Stimulated activated CD4-positive, alpha-beta T cell treated with anti-CD3 and anti-CD28 coated beads, Interleukin-12 subunit alpha, Interleukin-12 subunit beta, amount 100 ng/mL, for 48 hours (primary cell): ENCODE measurements at places on chromosomes 1 and 21.

DNA sequence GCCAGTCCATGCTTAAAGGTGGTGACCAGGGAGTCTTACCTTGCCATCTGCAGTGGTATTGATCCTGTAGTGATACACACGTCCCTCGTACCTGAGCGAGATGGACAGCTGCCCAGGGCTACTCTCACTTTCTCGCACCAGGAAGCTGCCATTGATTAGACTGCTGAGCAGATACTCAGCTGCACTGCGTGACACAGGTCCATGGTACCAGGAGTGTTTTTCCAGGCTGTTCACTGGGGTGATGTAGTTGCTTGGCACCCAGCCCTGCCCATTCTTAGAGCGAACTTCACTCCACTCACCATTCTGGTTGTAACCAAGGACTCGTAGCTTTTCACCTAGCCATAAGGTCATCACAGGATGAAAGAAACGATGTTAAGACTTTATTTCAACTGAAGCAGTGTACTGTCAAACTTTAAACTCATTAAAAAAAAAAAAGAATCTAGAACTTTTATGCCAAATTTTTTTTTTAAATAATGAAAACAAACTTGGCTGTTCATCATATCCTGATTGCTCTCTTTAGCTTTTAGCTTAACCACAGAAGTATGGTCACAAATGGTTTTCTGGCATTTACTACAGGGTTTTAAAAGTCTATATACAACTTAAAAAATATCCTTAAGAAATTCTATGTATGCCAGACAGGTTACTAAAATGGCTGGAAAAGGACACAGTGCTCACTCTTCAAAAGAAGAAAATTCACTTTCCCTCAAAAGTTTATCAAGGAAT, 44.6 kb downstream of the TOR3A start:
- no peak for DNase-seq

DNA sequence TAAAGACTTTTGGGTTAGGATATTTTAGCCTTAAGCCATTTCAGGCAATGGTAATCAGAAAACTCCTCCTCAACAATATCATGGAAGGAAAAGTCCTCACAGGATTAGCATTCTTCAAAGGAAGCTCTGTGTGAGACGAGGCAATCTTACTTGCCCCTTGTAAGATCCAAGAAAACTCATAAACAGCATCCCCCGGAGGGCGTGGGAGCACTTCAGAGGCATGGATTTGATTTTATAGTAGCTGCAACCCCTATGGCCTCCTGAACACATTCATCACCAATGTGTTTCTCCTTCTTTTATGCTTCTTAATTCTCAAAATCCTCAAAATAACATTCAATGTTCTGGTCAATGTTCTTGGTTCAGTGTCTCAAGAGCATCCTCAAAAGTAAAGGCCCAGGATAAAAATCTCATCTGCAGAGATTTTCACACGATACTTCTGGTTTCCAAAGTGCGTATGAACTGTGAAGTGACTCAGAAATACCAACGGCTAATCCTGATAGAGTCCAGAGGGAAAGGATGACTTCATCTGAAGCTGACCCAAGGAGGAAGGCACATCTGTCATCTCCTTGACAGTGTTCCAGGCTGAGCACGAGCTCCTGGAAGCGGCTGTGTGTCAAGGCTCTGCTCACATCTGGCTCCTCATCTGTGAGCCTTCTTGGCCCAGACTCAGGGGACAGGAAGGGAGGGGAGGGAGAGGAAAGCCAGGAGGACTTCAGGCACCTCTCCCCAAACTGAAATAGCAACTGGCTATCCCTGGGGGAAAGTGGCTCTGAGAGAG, 49.3 kb upstream of the PSEN2 start:
- DNase-seq, result no peak

DNA sequence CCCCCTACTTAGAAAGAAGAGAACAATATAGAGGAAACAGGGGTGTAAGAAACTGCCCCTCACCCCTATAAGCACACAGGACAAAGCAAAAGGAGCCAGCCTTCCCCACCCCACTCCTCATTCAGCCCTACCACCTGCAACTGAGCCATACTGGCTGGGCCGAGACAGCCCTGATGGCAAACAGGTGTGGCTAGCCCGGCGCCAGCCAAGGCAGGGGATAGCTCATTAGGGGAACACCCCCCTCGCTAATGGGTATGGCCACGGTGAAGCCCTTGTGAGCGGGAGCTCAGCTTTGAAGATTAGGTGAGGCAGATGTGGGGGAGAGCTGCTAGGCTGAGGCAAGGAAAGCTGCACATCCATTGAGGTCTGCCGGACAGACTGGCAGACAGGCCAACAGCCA, 65.5 kb downstream of the ERI3 start:
- DNase-seq, result no peak

- DNase-seq, result no peak
Observed at GRCh38 chr1:162013289-162013688, 10.4 kb downstream of the OLFML2B start.

DNA sequence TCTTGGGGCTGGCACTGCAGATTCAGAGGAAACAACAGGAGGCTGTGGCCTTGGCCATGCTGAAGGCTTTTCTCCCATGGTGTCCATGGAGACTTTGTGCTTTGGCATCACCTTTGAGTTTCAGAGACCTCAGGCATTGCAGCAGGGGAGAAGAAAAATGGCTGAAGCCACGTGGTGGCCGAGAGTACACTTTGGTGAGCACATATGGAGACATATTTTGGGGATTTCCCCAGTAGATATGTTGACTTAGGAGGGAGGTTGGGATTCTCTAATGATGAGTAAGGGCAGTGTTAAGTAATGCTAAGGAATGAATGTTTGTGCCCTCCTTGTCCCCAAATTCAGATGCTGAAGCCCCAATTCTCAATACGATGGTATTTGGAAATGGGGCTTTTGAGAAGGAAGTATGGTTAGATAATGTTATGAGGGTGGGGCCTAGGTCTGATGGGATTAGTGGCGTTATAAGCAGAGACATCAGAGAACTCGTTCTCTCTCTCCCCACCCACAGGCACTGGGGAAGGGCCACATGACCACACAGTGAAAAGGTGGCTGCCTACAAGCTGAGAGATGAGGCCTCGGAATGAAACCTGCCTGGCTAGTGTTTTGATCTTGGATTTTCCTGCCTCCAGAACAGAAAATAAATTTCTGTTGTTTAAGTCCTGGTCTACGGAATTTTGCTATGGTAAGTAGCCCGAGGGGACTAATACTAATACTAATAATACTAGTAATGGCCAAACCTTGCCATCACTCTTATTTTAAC, 98.6 kb downstream of the TBX19 start:
- no peak for DNase-seq

DNA sequence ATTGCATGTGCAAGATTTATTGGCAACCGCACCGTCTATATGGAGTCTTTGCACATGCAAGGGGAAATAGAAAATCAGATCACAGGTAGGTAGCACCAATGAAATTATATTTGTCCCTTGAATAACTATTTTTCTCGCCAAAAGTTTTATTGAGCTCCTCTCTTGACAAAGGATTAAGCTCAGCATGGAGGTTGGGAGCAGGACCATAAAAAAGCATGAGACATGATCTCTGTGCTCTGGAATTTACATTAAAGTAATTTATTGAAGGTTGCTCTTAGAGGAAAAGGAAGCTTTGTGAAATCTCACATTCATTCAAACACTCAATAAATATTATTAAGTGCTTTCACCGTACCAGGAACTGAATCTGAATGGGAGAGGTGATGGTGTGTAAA, 66.0 kb upstream of the UBE2U start:
- DNase-seq, result no peak

DNA sequence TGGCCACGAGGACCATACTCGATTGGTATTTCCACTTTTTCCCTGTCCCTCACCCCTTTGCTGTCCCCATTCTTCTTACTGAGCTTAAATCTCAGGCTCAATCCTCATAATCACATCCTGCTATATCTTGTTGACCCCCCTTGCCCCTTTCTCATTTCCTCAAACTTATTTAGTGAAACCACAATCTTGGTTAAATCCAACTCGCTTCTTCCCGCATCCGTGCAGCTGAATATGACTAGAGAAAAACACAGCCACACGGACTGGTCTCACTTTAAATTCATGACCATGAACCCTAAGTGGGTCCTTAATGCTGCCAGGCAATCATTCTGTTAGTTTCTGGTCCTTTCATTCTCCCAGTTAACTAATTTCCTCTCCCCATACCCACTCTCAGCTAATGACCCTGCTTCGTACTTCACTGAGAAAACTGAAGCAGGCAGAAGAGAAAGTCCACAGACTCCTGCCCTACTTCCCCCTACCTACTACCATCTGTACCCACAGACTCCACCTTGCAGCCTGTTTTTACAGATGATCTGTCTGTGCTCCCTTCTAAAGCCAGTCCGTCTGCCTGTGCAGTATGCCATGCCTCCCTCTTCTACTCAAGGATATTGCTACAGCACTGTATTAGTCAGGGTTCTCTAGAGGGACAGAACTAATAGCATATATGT, 96.8 kb upstream of the LMO4 start:
- DNase-seq, result no peak

- no peak for DNase-seq
Observed at GRCh38 chr1:232613752-232614381, 16.1 kb downstream of the SIPA1L2 start.

- no peak for DNase-seq
Observed at GRCh38 chr1:57162607-57163261, 196.9 kb upstream of the C8B start.

GRCh38 chr1:64309431-64309831, 106.0 kb downstream of the UBE2U start:
- no peak for DNase-seq

DNA sequence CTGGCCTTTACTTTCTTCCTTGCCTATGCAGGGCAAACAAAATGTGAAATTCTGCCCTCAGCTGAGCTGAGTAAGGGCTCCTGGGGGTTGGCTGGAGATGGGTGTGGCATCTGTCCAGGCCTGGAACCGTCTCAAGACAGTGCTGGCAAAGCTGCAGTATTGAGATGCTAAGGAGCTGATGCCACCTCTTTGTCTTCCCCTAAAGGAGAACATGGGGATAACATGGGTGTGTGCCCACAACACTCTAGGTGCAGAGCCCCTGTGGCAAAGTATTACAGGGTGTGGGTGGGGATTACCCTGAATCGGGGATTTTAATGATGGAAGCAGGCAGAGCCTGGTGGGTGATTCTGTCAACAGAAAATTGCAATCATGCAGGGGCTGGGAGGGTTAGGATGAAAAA, 2.5 kb upstream of the ST3GAL3 start:
- no peak for DNase-seq

DNA sequence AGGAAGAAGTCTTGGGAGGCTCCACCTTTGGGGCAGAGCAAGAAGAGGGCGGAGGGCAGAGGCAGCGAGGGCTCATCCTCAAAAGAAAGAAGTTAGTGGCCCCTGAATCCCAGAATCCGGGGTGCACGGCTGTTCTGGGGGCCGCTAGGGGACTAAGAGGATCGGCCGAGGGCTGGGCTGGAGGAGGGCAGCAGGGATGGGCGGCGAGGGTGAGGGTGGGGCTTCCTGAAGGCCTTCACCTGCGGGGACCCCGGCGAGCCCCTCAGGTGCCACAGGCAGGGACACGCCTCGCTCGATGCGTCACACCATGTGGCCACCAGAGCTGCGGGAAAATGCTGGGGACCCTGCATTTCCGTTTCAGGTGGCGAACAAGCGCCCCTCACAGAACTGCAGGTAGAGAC, 23.9 kb downstream of the COL6A1 start:
- DNase-seq, result no peak
